ENCODE measurements at places on chromosomes 3 and 15.
A peak's percentile ranks its signal among the peaks of the same experiment; 100 is the strongest.

DNA sequence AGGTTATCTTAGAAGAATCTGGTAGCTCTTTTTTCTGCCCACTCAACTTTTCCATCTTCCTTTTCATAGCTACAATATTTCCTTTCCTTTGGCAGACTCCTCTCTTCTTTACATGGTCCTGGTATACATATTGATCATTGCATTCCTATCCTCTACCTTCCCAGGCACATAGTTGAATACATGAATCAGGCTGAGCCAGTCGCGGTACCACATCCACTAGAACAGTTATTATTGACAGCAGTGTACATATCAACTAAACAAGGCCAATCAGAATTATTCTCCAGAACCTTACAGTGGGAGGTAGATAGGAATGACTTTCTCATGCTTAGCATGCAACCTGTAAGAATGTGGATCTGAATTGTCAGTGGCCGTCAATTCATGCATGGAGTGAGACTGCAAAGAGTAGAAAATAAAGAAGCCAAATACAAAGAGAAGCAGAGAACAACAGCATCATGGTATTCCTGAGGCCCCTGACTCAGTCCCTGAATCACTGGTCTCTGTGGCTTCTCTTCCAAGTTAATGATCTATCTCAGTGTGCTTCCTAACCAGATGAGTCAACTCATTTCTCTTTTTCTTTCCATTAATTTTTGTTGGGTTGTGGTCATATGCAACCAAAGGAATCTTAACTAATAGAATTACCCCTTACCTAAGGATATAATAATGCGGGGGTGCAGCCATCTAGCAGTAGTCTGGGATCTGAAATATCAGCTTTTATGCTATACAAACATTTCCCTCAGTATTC lies 60.9 kb upstream of the DCBLD2 start:
- DNase-seq, result no peak

GRCh38 chr3:120177151-120177550 lies 82.9 kb upstream of the GSK3B start:
- DNase-seq, result peak; percentile 91

DNA sequence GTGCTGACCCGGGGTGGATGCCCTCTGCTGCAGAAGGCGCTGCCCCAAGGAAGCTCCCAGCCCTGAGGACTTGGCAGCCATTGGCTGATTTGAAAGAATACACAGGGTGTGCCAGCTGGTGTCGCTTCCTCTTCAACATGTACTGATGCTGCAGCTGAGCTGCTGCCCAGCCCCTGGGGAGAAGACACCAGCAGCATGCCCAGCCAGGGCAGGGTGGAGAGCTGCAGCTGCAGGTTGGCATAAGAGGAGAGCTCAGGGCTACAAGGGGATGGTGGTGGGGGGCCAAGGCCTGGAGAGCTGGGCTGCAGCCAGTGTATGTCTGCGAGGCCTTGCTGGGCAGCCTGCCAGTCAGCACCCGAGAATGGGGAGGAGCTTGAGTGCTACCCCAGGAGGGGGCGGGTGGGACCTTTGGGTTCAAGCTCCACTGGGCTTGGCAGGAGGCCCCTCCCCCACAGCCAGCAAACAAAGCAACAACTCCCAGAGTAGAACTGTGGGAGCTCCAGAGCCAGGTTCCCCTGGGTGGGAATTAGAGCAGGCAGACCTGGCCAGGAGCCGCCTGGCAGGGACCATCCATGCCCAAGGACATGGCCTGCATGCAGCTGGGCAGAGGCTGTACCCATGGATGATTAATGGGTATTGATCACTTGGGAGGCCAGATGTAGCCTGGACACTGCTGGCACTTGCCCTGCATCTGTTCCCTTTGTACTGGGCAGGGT lies 9.2 kb upstream of the SEMA4B start:
- no peak for DNase-seq

GRCh38 chr15:96947296-96948229 lies 617.1 kb downstream of the NR2F2 start:
- no peak for DNase-seq
